ENCODE measurements at places on chromosomes 11 and 22. TPM values are rescaled to one million over a fixed set of nuclear protein-coding genes. Genes with fewer than 3 reads are reported as not detected.

DNA sequence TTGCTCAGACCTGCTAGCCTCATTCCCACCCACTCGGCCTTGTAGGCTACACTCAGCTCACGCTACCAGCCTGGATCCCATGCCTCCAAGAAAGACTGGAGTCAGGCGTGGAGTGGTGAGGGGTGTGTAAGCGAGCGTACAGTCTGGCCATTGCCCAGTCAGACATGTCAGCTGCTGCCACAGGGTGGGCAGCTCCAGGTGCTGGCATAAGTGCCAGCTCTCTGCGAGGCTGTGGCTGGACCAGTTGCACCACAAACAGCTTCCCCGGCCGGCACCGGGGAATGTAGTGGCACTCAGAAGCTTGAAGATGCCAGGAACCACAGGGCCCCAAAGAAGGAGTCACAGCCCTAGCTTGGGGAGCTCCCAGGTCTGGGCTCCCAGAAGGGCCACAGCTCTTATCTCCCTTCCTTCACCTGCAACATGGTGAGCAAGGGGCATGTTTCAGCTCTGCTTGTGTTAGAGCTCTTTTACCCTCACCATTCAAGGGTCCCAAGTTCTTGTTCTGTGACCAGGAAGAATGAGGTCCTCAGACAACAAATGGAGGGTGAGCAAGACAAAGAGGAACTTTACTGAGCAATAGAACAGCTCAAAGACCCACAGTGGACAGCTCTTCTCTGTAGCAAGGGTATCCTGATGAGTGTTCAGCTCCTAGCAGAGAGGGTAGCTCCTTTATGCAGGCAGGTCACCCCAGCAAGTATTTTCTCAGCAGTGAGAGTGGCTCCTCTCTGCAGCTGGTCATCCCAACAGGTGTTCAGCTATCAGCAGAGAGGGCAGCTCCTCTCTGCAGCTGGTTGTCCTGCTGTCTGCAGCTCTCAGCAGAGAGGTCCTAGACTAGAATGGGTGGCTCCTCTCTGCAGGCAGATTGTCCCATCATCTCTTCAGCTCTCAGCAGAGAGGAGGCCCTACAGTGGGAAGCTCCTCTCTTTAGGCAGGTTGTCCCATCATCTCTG, 6.0 kb downstream of the SBF2 start:
- no peak for DNase-seq

DNA sequence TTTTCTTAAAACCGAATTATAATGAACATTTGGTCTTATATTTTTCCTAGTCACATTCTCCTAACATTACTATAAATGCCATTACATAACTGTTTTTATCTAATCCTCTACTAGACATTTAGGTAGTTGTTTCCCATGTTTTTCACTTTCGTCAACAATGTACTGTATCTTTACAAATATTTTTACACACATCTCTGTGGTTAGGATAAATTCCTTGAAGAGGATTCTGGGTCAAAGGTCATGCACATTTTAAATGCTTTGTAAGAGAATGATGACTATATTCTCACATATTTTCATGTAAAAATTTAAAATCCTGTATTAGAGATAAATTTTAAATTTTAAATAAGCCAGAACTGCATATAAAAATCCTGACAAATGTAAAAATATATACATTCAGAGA, 61.3 kb upstream of the CLNS1A start:
- no peak for DNase-seq

The DCUN1D5 gene
- 22.1 TPM for total RNA-seq

- no peak for DNase-seq
Measured at GRCh38 chr11:107184986-107185385, 166.7 kb upstream of the GUCY1A2 start.

DNA sequence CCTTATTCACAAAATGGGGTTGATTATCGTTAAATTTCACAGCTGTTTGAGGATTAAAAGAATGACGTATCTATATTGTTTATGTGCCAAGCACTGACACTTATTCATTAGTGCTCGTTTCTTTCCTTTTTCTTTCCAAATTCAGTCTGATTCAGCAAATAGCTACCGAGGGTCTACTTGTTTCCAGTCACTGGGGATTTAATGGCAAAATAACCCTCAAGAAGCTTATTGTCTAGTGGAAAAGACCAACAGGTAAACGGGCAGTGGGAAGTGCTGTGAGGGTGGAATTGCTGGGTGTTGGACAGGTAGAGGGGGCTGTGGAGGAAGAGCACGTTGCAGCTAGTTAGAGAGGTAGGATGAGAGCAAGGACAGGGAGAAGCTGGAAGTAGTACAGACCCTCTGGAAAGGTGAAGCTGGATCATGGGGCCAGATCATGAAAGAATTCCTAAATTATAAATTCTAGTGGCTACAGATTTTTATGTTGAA, 48.3 kb upstream of the BIRC3 start:
- no peak for DNase-seq

DNA sequence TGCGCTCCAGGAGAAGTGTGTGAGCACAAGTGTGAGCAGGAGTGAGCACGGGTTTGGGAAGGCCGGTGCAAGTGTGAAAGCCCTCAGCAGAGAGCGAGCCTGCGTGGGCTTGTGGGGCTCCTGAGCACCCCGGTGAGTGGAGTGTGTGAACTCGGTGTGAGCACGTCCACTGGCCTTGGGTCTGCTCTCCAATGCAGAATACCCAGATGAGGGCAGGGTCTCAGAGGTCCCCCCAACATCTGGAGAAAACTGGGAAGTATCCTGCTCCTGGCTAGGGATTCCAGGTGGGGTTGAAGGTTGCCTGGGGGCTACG, 1.2 kb downstream of the ESRRA start:
- no peak for DNase-seq

DNA sequence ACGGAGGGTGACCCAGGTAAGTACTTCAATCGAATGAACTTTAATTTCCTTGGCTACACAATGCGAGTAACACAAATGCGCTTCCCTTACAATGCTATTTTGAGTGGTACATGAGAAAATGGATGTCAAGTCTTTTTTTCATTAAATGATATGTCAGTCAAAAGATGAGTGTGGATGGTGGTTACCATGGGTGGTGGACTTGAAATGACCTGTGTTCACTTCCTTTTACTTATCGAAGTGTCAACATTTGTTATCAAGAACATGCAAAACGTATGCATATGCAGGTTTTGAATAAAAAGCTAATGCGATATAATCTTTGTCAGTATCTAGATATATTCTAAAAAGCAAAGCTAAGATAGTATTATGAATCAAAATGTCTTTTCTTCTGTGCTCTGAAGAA, 8.8 kb upstream of the APOL5 start:
- DNase-seq: no peak

The POU2AF2 gene
- not detected for total RNA-seq

Data from mesenteric fat pad (tissue), 1 donor.